HuH-7 (cell line): ENCODE measurements at places on chromosomes 13 and 19.

DNA sequence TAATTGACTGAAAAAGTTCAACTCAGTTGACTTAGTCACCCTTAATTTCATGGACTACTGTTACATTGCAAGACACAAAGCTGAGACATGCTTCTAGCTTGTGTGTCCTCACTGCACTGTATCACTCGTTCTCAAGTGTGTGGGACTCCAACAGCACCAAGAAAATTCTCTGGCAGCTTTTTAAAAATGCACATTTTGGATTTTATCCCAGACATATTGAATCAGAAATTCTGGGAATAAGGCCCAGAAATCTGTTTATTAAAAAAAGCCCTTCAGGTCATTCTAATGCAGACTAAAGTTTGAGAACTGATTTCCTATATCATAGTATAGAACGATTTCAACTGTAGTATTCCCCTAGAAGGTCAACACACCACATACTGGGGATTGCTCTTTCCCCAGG lies 1485.3 kb downstream of the PCDH9 start:
- no peak for DNase-seq

GRCh38 chr13:113445791-113446487 lies 7.3 kb downstream of the ADPRHL1 start:
- no peak for DNase-seq

DNA sequence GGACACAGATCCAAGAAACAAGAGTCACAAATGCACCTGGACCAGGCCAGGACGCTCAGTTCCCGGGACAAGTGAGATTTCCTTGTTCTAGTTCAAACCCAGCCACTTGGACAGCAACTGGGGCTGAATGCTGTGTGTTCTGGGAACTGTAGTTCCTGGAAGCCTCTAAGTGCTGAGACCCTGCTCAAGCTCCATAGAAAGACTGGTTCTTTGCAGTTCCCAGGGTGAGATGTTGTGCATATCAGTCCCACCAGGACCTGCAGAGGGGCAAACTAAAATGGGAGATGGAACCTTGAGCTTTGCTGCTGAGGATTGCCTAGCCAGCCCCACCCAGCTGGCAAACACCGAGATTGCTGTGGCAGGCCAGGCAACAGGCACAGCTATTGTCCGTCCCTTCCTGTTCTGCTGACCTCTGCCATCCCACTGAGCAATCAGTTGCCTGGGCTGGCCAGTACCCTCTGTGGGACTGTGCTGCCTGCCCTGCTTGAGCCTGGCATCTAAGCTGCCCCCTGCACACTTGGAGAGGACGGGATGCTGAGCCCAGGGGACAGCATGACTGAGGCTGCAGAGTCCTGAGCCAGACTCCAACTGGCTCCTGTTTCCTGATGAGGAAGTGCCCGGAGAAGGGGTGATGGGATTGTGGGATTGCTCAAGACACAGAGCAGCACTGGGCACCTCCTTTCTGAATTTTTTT lies 1.4 kb upstream of the GIPC1 start:
- DNase-seq = no peak

DNA sequence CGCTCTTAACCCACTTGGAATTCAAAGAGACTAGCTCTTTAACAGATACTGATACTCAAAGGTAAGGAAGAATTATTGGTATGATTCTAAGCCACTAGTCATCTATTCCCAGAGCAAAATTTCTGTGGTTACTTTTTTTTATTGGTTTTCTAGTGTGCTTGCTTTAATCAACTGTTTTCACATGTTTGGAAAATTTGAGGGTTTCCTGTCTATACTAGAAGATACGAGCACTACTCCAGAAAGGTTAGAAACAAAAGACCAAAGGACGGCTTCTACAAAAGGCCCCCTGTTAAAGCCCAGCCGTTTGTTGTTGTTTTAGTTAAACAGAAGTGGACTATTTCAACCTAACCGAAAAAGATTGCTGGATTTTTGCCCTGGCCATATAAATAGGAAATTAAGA lies 18.5 kb upstream of the LPAR6 start:
- DNase-seq = no peak

DNA sequence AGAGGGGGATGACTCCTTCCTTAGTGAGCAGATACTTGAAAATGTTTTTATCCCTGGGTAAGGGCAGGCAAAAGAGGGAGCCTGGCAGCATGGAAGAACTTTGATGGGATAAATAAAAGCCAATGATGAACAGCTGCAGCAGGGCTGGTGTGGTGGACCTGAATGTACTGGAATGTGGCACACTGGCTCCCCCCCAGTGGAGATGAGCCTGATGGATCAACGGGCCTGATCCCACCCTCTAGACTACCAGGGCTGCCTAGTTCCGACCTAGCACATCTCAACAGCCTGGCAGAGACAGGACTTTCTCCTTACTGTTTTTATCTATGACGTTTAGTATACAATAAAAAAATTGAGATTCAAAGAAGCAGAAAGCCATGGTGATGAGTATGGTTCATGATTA lies 20.5 kb downstream of the NLRP11 start:
- DNase-seq = no peak

DNA sequence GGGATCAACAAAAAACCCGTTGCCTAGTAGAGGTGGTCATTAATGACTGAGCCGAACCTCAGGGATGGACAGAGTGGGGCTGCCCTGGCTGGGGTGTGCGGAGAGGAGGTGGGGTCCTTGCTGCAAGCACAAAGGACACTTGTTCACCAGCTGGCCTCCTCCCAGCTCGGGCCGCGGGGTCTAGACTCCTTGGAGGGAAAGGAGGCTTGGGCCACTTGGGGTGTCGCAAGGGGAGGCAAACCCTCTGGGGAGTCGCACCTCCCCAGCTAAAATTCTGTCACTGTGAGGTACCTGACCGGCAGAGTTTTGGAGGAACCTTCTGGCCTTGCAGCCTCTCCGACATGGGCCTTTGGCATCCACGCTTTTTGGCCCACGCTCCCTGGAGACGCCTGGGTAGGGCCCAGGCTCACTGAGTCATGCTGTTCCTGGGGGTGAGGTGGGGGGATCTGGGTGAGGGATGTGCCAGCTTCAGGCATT lies 8.2 kb downstream of the KLHL26 start:
- no peak for DNase-seq

DNA sequence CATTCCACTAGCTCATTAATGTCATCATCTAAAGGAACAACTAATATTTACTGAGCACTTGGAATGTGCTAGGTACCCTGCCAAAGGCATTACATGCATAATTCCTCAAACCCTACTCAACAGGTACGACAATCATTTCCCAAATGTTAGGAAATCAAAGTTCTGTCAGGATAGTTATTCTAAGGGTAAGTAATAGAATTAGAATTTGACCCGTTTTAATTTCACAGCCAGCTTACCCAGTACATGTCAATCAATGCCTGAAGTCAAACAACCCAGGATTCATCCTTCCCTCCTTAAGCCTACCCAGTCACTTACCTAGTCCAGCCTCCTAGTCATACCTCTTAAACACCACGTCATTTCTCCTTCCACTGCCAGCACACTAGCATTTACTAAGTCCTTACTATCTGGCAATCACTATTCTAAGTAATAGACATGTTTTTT lies 2.4 kb downstream of the LNX2 start:
- DNase-seq = no peak

GRCh38 chr13:111969551-111970135 lies 97.3 kb upstream of the SOX1 start:
- no peak for DNase-seq

DNA sequence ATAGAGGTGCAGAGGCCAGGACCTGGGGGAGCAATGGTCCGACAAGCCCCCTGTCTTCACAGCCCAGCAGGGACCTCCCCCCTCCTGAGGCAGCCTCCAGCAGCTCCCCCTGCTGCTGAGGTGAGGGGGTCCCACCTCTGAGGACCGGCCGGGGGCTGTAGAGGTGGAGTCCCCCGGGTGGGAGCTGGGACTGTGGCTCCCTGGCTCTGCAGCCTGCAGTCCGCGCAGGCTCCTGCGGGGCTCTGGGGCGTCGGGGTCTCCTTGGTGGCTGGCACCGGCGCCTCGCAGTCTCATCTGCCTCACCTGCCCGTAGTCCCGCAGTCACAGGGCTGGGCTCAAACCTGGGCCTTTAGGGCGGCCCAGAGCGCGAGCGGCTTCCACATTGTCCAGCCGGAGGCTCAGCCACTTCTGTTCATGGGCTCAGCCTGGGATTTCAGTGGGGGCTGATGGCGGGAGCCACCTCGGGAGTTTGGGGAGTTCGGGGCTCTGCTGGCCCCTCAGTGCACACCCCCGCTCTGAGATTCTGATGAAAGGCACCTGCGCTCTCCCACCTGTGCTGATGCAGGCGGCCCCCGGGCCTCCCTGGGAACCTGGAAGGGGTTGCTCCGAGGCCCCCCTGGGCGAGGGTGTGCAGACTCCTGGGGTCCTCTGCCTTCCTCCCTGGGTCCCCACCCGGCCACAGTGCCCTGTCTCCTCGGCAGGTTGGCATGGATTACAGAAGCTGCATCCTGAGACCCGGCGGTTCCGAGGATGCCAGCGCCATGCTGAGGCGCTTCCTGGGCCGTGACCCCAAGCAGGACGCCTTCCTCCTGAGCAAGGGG lies 7.0 kb upstream of the ZNF554 start:
- DNase-seq = no peak

GRCh38 chr19:54552913-54553310 lies 20.7 kb upstream of the LILRA2 start:
- DNase-seq = no peak

DNA sequence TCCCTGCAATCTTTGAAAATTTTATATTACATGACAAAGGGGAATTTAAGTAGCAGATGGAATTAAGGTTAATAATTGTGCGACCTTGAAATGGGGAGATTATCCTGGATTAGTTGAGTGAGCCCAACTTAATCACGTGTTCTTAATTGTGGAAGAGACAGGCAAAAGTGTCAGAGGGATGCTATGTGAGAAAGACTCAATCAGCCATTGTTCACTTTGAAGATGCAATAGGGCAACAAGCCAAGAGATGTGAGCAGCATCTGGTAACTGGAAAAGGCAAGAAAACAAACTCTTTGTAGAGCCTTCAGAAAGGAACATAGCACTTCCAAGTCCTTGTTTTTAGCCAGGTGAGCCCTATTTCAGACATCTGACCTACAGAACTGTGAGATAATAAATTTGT lies 247.7 kb downstream of the SLITRK1 start:
- DNase-seq = no peak

DNA sequence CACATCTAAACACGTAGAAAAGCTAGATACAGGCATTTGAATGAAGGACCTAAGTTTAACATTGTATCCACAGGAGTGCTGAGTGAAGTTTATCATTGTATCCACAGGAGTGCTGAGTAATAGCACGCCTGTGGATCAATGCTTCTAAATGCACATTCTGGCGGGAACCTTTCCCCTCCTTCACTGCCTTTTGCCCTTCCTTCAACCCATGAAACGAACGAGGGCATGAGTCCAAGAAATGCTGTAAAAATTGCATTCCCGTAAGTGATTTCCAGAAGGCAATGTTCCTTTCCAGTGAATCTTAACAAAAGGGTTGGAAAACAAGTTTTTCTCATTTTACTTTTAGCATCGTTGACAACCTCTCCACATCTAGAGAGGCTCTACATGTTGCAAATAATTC lies 88.1 kb downstream of the ZDHHC20 start:
- no peak for DNase-seq

DNA sequence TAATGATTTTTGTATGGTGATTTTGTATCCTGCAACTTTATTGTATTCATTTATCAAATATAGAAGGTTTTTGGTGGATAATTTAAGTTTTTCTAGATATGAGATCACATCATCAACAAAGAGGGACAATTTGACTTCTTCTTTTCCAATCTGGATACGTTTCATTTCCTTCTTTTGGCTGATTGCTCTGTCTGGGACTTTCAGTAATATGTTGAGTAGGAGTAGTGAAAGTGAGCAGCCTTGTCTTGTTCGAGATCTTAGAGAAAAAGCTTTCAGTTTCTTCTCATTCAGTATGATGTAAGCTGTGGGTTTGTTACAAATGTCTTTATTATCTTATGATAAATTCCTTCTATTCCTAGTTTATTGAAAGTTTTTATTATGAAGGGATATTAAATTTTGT lies 352.0 kb upstream of the DACH1 start:
- no peak for DNase-seq

- DNase-seq = no peak
These were observed 1576.5 kb downstream of the PCDH9 start for GRCh38 chr13:65653613-65654012.

- no peak for DNase-seq
These were observed 1.5 kb downstream of the ZIC5 start for GRCh38 chr13:99969919-99970650.

- no peak for DNase-seq
These were observed 158.7 kb downstream of the VWA8 start for GRCh38 chr13:41802043-41802683.

- no peak for DNase-seq
These were observed 1.5 kb upstream of the DAND5 start for GRCh38 chr19:12967907-12968306.

GRCh38 chr13:27820524-27821482 lies 28.5 kb downstream of the GSX1 start:
- no peak for DNase-seq

- no peak for DNase-seq
These were observed 7.8 kb downstream of the SLC7A1 start for GRCh38 chr13:29587645-29588044.

DNA sequence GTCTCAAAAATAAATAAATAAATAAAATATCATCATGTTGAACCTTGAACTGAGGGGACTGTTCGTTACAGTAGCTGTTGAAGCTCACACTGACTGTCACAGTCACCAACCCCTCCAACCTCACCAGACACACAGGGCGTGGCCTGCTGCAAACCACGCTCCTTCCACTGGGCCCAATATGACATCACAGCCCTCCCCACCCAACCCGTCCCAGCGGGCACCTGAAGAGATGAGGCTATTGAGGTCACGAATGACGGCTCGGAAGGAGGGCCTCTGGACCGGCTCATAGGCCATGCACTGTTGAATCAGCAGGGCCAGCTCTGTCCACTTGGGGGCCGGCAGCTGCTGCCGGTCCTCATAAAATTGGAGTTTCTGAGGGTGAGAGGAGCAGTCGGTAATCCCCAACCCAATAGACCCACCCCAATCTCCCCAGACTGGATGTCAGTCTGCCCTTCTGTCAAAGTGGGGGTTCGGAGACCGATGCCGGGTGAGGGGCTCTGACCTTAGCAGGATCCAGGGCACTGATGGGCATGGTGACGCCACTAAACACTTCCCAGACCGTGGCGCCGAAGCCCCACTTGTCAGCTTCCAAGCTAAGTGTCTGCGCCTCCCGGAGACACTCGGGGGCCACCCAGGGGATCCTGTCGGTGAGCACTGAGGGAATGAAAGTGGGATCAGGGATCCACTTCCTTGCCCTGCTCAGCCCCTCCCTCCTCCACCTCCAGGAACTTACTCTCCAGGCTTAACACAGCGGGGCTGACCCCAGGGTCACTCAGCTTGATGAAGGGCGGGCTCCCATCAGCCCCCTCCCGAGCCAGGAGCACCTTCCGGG lies 13.2 kb downstream of the JAK3 start:
- no peak for DNase-seq

DNA sequence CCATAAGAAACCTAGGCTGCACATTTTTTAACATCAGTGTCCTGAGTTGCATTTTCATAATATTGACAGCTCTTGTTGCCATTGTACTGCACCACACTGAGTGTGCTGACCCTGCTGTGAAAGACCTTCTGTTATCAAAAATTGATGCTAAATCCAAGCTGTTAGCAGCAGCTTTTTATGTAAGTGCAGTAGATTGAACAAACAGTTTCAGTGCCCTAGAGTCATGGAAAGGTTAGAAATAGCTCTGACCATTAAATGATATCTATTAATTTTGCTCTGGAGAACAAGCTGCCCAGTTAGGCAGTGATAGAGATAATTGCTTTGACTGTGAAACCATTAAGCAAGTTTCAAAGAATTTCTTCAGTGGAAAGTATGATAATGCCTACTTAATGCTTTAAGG lies 1289.2 kb upstream of the PCDH20 start:
- no peak for DNase-seq
